ENCODE measurements at places on chromosomes 2 and 18. TPM values are rescaled to one million over a fixed set of nuclear protein-coding genes. Genes with fewer than 3 reads are reported as not detected.

Gene FNDC4
- 13.4 TPM for polyA plus RNA-seq

Gene ZAP70
- 1.8 TPM for polyA plus RNA-seq

Gene C1QL2
- 0.09 TPM for polyA plus RNA-seq

Gene SULT6B1
- not detected for polyA plus RNA-seq

Gene MROH2A
- 0.27 TPM for polyA plus RNA-seq

Gene TEKT4
- polyA plus RNA-seq, result 1.6 TPM

Gene BOLL
- polyA plus RNA-seq, result 0.12 TPM

Gene KCNE4
- 4.8 TPM for polyA plus RNA-seq

Gene PUS10
- 11.9 TPM for polyA plus RNA-seq

Gene FER1L5
- polyA plus RNA-seq, result 0.97 TPM

Gene HAT1
- polyA plus RNA-seq, result 71.6 TPM

Gene RGPD3
- polyA plus RNA-seq, result 0.61 TPM

Gene MAL
- 1.2 TPM for polyA plus RNA-seq

Gene C2orf78
- polyA plus RNA-seq, result not detected

Gene C2orf72
- 0.37 TPM for polyA plus RNA-seq

Gene TRABD2A
- 23.9 TPM for polyA plus RNA-seq

Gene CRYGC
- not detected for polyA plus RNA-seq

Gene KIAA2012
- 1.8 TPM for polyA plus RNA-seq

Gene CPO
- polyA plus RNA-seq, result 0.40 TPM

Gene C2orf66
- polyA plus RNA-seq, result 0.28 TPM

Gene SLC9A4
- polyA plus RNA-seq, result not detected

Gene POU3F3
- polyA plus RNA-seq, result not detected

Gene EML6
- 1.0 TPM for polyA plus RNA-seq

Gene LIMS2
- 25.1 TPM for polyA plus RNA-seq

Gene RAB17
- 15.0 TPM for polyA plus RNA-seq

Gene TMEM247
- not detected for polyA plus RNA-seq

Gene DSG1
- not detected for polyA plus RNA-seq

Gene UBE2E3
- 131 TPM for polyA plus RNA-seq

Gene ADD2
- polyA plus RNA-seq, result 7.5 TPM

Gene KATNAL2
- polyA plus RNA-seq, result 5.4 TPM

Gene SMCHD1
- polyA plus RNA-seq, result 73.6 TPM

Gene FOXD4L1
- polyA plus RNA-seq, result not detected

Gene FRZB
- 3.4 TPM for polyA plus RNA-seq

Gene AKAIN1
- not detected for polyA plus RNA-seq

Gene SERPINB4
- not detected for polyA plus RNA-seq

Gene IL36B
- not detected for polyA plus RNA-seq

All from right lung (tissue), 10 donors.